ENCODE measurements at places on chromosomes 16 and 17.

- no peak for DNase-seq
These were observed 1.1 kb downstream of the NOXO1 start for GRCh38 chr16:1980030-1980769.

DNA sequence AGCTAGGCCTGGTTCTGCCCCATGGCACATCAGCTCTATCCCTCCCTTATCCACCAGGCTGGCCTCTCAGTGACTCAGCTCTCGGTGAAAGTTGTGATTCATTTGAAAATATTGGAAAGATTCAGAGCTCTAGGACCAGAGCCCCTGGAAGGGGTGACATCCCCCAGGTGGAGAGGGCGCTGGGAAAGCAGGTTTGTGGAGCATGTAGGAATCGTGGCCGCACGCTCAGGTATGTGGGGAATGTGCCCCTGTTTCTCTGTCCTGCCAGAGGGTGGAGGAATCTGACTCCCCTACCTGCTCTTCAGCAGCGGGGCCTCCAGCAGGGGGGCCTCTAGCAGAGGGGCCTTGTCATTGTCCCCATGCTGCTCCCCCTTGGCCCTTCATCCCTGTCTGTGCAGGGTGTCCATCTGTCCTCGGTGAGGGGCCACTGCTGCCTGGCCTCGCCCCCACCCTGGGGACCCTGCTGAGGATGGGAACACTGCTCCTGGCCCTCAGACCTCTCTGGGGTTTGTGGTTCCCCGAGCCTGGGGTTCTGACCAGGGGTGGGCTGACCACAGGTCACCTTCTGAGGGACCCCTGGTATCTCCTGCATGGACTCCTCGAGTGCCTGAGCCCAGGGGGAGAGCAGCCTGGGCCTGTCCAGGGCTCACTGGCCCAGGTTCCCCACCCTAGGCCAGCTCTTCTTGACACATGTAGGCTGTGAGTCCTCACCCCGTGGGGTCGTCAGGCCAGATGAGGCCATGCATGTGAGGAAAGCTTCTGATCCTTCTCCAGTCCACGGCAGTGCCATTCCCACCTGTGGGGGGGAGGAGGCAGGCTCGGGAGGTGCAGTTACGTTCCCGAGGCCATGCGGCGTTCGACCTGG lies 47.5 kb downstream of the NT5M start:
- peak; percentile 39 for DNase-seq

- DNase-seq: no peak
These were observed 23.6 kb downstream of the CACNA1G start for GRCh38 chr17:50584116-50584515.

- DNase-seq: peak; percentile 8
These were observed 227.6 kb upstream of the ASIC2 start for GRCh38 chr17:33520426-33521330.

DNA sequence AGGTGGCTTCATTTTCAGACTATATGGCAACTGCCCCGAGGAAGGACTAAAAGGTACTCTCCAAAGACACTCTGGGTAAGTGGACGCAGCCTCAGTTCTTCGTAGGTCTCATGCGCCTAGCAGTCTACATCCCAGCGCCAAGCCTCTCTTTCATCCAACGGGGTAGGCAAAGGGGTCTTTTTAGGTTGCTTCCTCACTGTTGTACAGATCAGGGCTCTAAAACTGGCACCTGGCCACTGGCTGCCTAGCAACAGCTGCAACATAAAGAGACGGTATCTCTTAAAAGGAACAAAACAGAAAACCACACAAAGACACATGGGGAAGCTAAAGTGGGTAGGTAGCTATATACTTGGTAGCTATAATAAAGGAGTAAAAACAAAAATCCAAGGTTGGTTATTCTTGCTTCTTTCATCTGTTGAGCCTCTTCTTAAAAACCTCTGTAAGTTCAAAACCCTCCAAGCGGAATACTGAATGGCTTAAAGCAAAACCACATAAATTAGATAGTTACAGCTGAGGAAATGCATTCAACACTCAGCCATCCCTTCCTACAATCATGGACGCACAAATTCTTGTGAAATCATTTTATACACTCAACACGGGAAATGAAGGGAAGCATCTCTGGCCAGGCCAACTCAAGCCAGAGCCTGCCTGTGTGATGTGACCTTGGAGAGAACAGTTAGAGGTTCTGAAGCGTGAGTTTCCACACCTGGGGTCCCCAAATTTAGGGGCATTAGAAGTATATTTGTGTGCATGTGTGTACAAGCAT lies 22.7 kb downstream of the CYTH1 start:
- DNase-seq: no peak

- no peak for DNase-seq
These were observed 5.6 kb upstream of the CARHSP1 start for GRCh38 chr16:8874388-8874787.

- DNase-seq: no peak
These were observed 133.1 kb upstream of the NUDT7 start for GRCh38 chr16:77589071-77589765.

GRCh38 chr17:40329839-40330794 lies 21.1 kb downstream of the RARA start:
- DNase-seq: no peak

DNA sequence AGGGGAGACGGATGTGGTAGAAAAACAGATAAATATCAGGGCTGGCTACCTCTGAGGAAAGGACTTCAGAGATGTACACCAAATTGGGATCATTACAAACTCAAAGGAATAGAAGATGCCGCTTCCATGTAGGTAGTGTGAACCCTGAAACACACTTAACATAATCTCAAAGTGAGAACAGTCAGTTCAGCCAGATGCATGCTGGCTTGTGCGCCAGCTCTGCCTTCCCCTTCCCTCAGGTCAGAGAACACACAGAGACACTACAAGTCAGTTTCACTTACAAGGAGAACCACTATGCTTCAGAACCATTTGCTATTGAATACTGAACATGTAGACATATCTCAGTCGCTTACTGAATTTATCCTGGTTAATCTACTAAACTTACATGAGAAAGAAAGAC lies 176.0 kb upstream of the AXIN2 start:
- no peak for DNase-seq

DNA sequence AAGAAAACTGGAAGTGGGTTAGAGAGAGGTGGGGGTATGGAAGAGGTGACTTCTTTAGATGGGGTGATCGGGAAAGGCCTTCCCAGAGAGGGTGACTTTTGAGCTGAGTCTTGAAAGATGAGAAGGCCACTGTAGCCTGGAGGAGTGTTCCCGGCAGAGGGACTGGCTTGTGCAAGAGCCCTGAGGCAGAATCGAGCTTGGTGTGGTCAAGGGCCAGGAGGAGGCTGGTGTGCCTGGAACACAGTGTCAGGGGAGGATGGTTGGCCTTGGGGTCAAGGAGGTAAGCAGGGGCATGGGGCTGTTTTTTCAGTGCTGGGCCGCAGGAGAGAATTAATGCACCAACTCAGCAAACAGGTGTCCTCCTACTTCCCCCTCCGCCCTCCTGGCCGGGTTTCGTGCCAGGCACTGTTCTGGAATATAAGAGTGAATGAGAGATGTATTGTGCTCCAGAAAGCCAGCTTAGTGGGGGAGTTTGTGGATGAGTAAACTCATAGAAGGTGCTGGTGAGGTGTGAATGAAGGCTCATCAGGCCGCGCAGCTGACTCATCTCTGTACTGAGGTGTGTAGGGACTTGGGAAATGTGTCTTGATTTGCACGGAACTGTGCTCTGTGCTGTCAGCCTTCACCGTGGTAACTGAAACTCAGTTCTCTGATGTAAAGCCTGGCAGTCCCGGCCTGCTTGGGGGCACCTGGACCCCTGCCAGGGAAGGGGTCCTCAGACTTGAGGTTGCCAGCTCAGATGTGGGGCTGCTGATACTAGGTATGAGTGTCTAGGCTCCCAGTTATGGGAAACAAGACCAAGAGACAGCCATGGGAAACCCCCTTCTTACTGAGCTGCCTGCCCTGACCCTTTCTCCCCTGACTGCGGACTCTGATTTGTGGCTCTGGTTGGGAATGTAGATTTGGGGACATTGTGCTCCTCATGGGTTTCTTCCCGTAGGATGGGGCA lies 15.3 kb downstream of the KSR1 start:
- DNase-seq: peak; percentile 94

DNA sequence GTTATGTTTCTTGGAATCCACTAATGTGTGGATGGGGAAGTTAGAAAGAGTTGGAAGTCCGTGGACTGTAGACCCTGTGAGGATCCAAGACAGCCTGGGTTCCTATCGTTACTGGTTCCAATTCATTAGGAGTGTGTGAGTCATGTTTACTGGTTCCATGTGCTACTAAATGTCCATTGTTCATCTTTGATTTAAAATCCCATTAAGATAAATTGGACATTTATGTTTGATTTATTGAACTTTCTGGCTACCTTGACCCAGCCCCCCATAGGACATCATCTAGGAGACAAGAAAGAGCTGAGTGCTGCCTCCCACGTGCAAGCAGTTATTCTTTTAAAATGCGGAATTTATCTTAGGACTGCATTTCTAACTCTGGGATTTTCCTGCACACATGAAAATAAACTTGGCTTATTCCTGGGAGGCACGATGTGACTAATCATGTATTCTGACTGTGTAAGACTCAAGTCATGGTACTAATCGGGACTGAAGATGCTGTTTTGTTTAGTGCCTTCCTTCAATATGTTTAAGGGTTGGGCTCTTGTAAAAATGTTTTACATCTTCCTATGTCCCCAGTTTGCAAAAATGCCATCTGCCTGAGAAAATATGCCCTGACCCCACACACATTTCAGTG lies 53.4 kb downstream of the RGS9 start:
- peak; percentile 26 for DNase-seq

GRCh38 chr17:71409712-71410111 lies 711.1 kb upstream of the SOX9 start:
- DNase-seq: peak; percentile 95

DNA sequence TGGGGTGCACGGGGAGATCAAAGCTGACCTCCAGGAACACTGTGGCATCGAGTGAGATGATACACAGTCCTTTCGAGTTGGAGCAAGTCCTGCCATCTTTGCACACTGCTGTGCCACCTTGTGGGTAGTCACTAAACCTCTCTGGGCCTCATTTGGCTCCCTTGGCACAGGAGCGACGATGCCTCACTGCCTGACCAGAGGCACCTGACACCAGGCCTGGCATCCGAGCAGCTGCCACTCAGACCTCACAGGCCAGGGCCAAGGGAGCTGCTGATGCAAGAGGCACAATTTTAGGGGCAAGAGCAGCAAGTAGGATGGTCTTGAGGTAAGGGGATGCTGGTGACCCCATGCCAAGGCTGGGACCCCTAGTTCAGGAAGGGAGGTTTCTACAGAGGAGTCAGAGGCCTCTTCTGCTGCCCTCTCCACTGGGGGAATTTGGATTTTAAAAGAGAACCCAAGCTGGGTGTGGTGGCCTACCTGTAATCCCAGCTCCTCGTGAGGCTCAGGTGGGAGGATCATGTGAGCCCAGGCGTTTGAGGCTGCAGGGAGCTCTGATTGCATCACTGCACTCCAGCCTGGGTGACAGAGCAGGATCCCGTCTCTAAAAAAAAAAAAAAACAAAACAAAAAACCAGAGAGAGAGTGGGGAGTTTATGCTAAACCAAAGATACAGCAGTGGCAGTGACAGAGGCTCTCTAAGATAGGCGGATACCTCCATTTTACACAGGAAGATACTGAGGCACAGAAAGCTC lies 6.7 kb upstream of the ADGRG1 start:
- DNase-seq: peak; percentile 76

DNA sequence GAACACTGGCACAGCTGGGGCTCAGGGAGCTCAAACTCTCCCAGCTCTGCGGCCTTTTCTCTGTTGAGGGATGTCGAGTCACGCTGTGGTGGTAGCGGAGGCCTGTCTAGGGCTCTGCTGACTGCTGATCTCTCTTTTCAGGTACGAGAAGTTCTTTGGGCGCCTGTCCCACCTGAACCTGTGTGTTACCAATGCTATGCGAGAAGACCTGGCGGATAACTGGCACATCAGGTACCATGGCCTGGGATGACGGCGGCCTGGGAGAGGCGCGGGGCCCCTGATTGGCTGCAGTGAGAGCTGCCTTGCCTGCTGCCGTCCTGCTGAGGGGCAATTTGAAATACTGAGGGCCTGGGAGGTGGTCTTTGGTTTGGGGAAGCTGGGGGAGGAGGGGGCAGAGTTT lies 5.7 kb downstream of the ALG1 start:
- DNase-seq: no peak

GRCh38 chr16:54585998-54586340 lies 299.4 kb upstream of the IRX3 start:
- no peak for DNase-seq

- DNase-seq: no peak
These were observed 8.5 kb downstream of the KIF19 start for GRCh38 chr17:74334393-74335039.

DNA sequence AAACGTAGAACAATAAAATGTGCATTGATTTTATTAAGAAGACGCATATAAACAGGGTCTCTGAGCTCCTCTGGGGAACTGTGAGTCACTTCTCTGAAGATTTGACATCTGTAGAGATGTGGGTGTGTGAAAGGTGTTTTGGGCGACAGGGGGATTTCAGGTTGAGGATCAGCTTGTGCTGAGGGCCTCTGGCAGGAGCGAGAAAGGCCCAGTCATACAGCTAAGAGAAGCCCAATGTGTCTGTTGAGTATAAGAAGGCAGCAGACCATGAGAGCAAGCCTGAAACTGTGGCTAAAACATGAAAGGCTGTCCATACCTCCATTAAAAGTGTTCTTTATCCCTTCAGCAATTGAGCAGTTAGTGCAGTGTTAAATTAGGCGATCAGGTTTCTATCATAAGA lies 406.5 kb upstream of the MON1B start:
- no peak for DNase-seq
